Uterus (tissue), 4 donors: ENCODE measurements at places on chromosomes 3 and 15.
A peak's percentile ranks its signal among the peaks of the same experiment; 100 is the strongest.

DNA sequence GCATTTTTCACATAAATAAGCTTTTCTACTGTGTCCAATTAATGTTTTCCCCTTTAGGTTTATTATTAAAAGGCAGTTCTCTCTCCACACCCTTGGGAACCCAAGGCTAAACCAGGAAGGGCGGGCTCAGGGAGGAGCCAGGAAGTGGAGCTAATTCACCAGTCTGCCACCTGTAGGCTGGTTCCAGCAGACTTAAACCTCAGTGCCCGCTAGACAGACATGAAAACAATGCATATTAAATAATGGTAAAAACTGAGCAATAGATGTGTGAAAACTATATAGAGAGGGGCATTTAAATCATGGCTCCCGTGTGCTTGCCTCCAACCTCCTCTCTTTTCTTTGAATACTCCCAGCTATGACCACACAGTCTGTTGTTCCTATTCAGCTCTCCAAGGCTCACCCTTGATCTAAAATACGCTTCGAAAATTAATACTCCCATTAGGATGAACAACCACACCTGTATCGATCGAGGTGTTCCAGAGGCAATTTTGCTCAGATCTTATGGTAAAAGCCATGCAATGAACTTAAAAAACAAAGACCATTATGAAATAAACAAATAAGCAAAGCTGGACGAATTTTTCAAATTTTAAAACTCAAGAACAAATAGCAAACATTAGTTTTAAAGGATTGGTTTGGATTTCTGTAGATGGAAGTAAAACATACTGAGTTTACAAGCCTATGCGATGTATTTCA, 253.3 kb downstream of the TJP1 start:
- DNase-seq = no peak

- peak; percentile 68 for DNase-seq
These were observed 392.4 kb upstream of the PROK2 start for GRCh38 chr3:72177075-72178050.

DNA sequence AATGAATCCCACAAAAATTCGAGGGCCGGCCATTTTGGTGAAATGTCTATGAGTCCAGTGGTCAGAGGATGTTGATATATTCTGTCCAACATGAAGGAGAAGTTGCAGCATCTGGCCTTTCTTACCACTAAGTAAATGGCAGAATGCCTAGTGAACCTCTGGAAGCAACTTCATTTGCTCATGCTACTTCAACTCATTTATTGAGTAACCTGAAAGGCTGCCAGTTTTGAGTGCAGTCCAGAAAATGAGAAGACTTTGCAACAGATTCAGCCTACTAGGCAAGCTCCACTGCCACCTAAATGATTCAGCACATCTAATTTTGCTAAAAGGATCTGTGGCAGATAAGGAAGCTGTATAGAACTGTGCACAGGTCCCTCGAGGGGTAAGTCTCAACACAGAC, 265.0 kb downstream of the OPA1 start:
- DNase-seq = no peak

DNA sequence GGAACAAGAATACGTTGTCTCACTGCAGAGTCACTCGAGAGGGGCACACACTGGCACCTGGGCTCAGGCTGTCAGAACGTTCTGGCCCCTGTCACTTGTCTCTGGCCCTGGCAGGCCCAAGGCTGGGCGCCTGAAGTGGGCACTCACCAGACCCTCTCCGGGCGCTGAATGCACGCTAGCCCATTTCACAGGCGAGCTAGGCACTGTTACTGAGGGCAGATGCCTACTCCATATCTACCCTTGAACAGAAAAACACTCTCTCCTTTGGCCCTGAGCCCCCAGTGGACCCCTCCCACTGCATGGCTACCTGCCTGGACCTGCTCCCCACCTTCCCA, 42.3 kb upstream of the IQSEC1 start:
- no peak for DNase-seq

DNA sequence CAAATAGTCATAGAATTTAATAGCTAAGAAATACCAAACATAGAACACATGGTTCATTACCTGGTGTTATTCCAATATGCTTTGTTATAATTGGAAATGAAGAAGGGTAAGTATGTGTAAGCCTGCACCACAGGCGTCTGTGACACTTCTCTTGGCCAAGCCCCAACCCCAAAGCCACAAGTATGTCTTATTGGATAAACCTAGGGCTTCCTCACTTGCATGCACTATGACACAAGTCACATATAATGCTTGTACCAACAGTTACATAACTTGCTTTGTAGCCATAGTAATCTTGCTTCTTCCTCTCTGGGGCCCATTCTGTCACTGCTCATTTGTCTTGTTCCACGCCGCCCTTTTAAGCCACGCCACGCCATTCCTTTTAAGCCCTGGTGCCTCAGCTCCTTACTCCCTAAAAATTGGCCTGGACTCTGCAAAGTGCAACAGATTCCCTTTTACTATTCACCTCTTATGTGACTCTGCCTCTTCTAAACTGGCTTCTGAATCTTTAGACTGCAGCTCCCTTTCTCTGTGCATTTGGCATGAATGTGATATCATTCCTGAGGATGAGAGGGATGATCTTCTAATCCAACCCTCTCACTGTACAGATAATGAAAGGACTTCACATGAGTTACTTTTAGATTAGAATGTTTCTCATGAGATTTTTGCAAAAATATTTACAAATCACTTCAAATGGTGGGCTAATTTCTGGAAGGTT, 48.1 kb upstream of the EPHA3 start:
- DNase-seq = no peak

DNA sequence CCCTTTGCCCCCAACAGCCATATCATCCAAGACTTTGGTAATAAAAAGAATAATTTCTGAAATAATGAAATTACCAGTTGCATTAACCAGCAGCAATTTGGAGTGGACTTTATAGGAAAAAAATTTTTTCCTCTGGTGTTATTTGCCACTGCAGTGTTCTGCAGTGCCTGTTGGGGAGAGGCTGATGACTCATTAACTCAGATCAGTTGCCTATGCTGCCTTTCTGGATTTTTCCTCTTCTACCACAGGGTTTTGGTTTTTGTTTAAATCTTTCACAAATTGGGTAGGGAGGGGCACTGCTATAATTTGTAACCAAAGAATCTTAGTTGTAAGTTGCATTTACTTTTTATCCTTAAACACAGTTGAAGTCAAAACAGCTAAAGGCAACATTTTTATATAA, 22.7 kb downstream of the ATP6V1A start:
- DNase-seq = no peak

- no peak for DNase-seq
These were observed 916.8 kb downstream of the CADM2 start for GRCh38 chr3:85875589-85875988.

DNA sequence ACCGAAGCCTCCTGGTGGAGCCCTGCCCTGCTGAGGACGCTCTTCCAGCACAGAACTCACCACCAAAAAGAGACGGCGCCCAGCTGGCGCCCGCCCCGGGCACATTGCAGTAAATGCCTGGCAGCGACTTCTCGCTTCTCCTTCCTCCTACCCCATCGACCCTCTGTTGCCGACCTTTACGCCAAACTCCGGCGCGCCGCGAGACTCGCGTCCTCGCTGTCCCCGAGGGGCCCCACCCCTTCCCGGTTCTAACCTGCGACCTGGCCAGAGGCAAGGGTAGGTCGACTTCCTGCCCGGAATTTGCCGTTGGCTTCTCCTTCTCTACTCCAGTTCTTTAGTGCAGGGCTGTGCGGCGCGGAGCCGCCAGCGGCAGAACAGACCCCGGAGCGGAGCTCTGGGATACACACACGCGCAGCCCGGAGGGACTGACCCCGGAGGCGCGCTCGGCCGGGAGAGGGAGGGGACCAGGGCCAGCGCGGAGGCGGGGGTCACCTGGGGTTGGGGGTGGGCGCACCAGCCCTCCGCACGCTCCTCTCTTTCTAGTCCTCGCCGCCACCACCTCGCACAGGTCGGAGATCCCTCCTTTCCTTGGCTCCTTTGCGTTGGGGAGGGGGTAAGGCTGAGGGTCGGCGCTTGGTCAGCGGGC, 226.6 kb upstream of the AZI2 start:
- no peak for DNase-seq

GRCh38 chr3:64110071-64110470, 86.8 kb upstream of the PSMD6 start:
- no peak for DNase-seq

- DNase-seq = no peak
These were observed 939.4 kb downstream of the MCTP2 start for GRCh38 chr15:95170561-95171380.

DNA sequence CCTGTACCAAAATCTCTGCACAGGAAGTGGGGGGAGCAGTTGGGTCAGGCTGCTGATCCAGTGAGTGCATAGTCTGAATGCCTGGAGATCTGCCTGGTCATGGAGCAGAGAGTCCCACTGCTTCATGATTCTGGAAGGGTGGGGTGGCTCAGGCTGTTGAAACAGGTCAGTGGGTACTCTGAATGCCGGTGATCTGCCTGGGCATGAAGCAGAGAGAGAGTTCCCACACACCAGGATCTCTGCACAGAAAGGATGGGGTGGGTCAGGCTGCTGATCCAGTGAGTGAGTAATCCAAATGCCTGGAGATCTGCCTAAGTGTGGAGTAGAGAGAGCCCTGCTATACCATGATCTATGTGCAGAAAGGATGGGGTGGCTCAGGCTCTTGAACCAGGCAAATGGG, 16.1 kb upstream of the GCSAM start:
- DNase-seq = no peak
